Activated T-helper 2 cell treated with anti-CD3 and anti-CD28 coated beads, Interferon-gamma antibody, Interleukin-2, Interleukin-4, amounts not matched to agents 10 μg/mL and 5 μg/mL and 100 μg/mL, durations not matched to agents 14 hours and 24 hours and 36 hours (primary cell): ENCODE measurements at places on chromosomes 7 and 10. TPM values are rescaled to one million over a fixed set of nuclear protein-coding genes. Genes with fewer than 3 reads are reported as not detected.
A peak's percentile ranks its signal among the peaks of the same experiment; 100 is the strongest.

NEUROD6 gene
- not detected in 2 replicates for total RNA-seq

NPC1L1 gene
- total RNA-seq, result not detected in 2 replicates

OIT3 gene
- total RNA-seq, result not detected in 2 replicates

SLC18A3 gene
- total RNA-seq, result 0.18 and 0.32 TPM in 2 replicates

CREB3L2 gene
- 58.6 and 65.6 TPM in 2 replicates for total RNA-seq

PCBD1 gene
- total RNA-seq, result 72.0 and 73.8 TPM in 2 replicates

LIPN gene
- total RNA-seq, result not detected in 2 replicates

DNA sequence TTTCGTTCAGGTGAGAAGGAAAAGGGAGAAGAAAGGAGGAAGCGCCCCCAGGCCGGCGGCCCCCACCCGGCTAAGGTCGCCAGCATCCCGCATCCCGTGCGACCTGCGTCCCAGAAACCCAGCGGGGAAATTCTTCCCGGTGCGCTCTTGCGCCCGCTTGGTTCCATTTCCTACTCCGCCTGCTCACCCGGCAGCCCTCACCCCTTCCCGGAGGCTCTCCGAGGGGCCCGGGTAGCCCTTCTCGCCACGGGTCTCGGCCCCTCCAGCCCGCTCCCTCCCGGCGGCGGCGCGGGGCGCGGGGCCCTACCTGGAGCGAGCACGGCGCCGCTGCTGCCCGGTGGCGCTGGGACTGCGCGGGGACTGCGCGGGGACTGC lies at the start of gene PRKCQ:
TSS of gene PRKCQ (minus strand) at position 373 of the 375 bp plus-strand sequence. CDS start 65,141 bp downstream, outside the sequence.
- peak within 1 kb of the TSS; percentile 95 for H3K4me3 ChIP-seq
- peaks cover 67% of the 10 kb centered on the region for H3K4me1 ChIP-seq
- DNase-seq, result no peak
- peaks cover 67% of the 10 kb centered on the region for H3K36me3 ChIP-seq

DNA sequence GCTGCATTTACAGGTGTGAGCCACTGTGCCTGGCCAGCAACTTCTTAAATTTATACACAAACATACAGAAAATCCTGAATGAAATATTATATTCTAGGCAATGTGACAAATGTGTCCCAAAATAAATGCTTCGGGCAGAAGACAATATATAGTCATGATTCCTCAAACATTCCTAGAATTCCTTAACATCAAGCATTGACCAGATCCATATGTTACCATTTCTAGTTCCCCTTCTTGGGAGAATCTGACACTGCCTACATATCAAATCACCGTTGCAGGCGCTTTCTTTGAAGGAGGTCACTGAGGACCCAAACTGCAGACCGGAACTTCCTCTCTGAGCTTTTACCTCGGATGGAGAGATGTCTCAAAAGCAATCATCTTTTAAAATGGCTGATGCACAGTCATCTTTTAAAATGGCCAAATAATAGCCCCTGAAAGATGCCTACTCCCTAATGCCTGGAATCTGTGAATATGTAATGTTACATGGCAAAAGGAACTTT lies 323.5 kb downstream of the PHF14 start:
- no peaks in the 10 kb centered on the region for H3K4me1 ChIP-seq
- H3K27ac ChIP-seq, result no peak overlapping the region
- H3K27me3 ChIP-seq, result no peaks in the 10 kb centered on the region
- no peak overlapping the region for H3K4me3 ChIP-seq
- no peaks in the 10 kb centered on the region for H3K36me3 ChIP-seq

DNA sequence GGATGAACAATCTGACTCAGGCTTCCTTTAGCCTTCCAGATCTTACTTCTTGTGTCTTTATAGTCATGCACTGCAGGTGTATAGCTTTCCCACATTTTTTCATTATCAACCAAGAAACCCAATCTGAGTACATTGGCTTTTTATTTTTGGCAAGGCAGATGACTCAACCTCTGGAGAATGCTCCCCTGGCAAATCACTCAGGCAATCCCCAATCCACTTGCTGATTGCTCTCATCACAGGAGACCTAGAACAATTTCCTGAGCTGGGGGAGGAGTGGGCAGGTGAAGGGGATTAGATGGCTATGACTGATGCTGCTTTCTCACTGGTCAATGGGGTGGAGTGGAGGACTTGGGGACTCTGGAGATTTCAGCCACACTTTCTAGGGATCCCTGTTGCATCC lies 134.4 kb downstream of the SLC16A9 start:
- no peaks in the 10 kb centered on the region for H3K36me3 ChIP-seq
- DNase-seq, result no peak
- peaks cover 10% of the 10 kb centered on the region for H3K27me3 ChIP-seq

GRCh38 chr10:16756561-16757221 lies 60.5 kb downstream of the RSU1 start:
- H3K27ac ChIP-seq, result no peak overlapping the region
- no peaks in the 10 kb centered on the region for H3K27me3 ChIP-seq
- no peak overlapping the region for H3K4me3 ChIP-seq
- H3K36me3 ChIP-seq, result peaks cover 9% of the 10 kb centered on the region
- no peak for DNase-seq
- H3K4me1 ChIP-seq, result no peaks in the 10 kb centered on the region

DNA sequence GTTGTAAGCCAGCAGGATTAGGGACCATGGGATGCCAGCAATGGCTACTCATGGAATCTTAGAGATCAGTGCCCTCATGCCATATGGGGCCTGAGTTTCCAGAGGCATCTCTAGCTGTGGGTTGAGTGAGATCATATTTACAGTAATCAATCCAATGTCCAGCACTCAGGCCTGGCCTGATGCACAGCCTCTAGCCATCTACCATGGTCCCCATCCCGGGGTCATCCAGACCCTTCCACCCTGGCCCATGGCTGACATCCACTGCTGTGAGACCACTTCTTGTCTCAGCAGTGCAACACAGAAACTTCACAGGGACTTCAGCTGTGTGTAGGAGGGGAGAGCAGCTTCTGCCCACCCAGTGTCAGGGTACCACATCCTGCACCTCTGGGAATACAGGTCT lies 6.5 kb upstream of the ADCY1 start:
- no peaks in the 10 kb centered on the region for H3K4me1 ChIP-seq
- no peak for DNase-seq
- H3K27ac ChIP-seq, result no peak overlapping the region
- peaks cover 16% of the 10 kb centered on the region for H3K27me3 ChIP-seq
- no peaks in the 10 kb centered on the region for H3K36me3 ChIP-seq

DNA sequence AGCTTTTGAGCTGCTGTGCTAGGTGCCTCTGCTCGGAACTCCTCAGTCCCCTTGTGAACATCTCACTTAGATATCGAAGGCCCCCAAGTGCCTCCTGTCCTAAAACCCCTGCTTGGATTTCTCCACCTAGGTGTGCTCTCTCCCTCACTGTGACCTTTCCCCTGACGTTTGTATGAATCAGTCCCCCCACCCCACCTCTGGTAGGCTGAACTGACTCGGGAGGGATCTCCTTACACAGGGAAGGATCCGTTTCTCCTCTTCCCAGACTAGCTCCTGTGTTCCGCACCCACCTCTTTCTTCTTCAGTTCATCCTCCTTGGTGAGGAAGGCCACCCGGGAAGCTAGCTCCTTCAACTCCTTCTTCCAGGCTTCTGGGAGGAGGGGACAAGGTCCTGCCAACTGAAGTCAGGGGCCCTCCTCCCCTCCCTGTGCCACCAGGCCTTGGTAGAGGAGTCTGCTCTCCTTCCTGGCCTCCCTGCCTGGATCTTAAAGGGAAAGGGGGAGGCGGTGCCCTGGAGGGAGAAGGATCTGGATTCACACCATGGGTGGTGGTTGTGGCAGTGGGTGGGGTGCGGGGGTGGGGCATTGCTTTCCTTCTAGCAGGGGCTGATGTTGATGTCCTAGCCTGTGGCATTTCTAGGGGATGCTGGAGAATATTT lies 6.8 kb downstream of the TBATA start:
- peaks cover 3% of the 10 kb centered on the region for H3K27me3 ChIP-seq
- no peaks in the 10 kb centered on the region for H3K36me3 ChIP-seq
- no peak overlapping the region for H3K4me3 ChIP-seq
- no peak overlapping the region for H3K27ac ChIP-seq
- H3K4me1 ChIP-seq, result no peaks in the 10 kb centered on the region
- DNase-seq, result no peak

DNA sequence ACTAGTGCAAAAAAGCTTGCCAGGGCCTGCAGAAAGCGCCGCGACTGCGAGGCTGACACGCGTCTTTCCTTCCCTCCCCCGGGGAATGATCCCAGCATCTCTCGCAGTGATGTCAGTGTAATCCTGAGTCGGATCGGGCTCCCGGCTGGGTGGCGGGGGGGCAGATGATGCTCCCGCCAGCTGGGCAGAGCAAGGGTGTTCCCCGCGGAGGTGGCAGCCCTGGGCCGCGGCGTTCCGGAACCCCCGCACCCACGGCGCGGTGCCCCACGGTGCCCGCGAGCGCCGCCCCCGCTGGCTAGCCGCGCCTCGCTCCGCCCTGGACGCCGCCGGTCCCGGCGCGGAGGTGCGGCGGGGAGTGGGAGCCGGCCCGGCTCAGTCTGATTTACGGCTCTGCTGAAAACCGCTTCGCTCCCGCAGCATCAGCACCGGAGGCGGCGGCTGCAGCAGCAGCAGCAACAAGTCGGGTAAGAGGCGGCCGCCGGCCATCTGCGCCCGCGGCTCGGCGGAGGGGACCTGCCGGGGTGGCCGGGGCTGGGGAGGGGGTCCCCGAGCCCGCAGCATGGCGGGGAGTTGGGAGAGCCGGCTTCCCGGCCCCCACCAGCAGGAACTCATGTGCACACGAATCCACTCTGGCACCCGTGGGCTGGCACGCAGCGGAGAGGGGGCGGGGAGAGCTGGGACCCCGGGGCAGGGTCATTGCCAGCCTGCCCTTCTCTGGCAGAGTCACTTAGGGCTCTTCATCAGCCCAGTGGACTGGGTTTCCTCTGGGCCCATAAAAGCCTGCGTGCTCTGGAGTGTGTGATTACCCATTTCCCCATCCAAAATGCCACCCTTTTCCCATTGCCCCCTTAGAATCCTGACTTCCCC lies at the start of gene ZNF365:
TSS of gene ZNF365 (plus strand) at position 375 of the 867 bp plus-strand sequence. CDS start 1,825 bp downstream, outside the sequence.
- H3K4me1 ChIP-seq, result peaks cover 7% of the 10 kb centered on the region
- DNase-seq, result no peak
- H3K27ac ChIP-seq, result no peak within 1 kb of the TSS
- peaks cover 55% of the 10 kb centered on the region for H3K27me3 ChIP-seq
- no peaks in the 10 kb centered on the region for H3K36me3 ChIP-seq

- H3K27ac ChIP-seq, result peak overlapping the region; percentile 82
- peaks cover 61% of the 10 kb centered on the region for H3K36me3 ChIP-seq
- peak overlapping the region; percentile 79 for H3K4me3 ChIP-seq
- peaks cover 49% of the 10 kb centered on the region for H3K4me1 ChIP-seq
Observed at GRCh38 chr7:100887516-100888290, 1.8 kb downstream of the UFSP1 start.

DNA sequence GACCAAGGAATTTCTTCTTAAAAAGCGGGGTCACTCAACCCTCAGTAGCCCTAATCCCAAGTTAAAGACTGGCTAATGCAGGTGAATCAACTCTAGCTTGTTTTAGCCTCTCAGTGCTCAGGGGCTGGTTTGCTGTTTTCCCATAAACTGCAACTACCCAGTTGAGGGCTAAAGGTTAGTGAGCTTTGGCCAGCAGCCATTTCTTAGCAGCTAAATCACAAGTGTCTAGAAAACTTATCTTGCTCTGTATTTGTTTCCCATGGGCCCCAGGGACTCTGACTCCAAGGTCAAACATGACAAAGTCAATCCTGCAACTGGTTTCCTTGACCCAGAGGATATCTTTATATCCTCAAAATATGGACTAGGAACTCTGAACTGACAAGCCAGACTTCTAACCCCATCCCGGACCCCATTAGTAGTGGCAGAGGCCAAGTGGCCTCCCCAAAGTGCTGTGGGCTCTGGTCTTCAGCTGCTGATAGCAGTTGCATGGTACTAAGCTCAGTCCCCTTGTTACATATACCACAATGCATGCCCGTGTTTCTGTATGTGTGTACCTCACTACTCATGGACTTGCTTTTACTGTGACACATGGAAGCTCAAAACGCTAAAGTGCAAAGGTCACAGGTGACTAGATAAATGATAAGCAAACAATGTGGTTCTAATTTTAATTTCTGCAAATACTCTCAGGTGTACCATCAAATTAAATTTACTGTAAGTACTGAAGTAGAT lies 793.0 kb upstream of the IGFBP3 start:
- no peak for DNase-seq
- no peaks in the 10 kb centered on the region for H3K27me3 ChIP-seq
- no peaks in the 10 kb centered on the region for H3K4me1 ChIP-seq
- no peak overlapping the region for H3K27ac ChIP-seq
- no peaks in the 10 kb centered on the region for H3K36me3 ChIP-seq

DNA sequence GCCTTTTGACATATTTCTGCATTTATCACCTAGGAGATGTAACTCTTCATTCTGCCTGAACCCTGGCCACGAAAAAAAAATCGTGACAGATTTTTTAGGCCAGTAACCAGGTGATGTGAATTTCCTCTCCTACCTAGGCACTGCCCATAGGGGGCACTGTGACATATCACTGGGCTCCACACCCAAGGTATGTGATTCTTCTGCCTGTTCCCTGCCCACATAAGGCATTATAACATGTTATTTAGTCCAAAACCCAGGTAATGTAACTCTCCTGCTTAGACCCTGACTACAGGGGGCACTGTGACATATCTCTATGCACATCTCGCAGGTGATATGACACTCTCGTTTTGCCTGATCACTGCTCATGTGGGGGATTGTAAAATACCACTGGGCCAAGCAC lies 29.5 kb upstream of the ZNF107 start:
- no peaks in the 10 kb centered on the region for H3K36me3 ChIP-seq
- H3K27ac ChIP-seq, result no peak overlapping the region
- H3K4me1 ChIP-seq, result no peaks in the 10 kb centered on the region
- H3K27me3 ChIP-seq, result no peaks in the 10 kb centered on the region
- no peak overlapping the region for H3K4me3 ChIP-seq

DNA sequence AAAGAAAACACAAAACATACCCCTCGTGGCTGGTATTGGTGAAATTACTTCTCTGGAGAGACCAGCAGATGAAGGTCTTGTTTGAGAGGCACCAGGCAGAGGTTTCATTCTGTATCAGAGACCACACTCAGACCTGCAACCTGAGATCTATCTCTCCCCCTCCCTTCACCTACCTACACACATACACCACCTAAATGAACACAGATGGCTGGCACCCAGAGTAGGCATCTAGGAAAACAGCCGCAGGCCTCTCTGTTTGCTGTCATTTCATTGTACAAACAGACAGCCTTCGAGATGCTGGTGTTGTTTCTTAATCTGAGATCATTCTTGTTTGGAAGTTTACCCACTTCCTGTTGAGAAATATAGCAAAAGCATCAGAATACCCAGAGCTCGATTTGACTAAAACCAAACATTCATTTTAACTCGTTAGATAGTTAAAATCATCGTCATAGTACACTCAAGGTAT lies 173.9 kb upstream of the SLC25A13 start:
- peak; percentile 20 for DNase-seq
- peaks cover 9% of the 10 kb centered on the region for H3K27me3 ChIP-seq
- H3K4me1 ChIP-seq, result peaks cover 27% of the 10 kb centered on the region
- peak overlapping the region; percentile 92 for H3K27ac ChIP-seq
- peak overlapping the region; percentile 62 for H3K4me3 ChIP-seq
- peaks cover 6% of the 10 kb centered on the region for H3K36me3 ChIP-seq
